RPMI7951 (cell line): ENCODE measurements at places on chromosomes 4 and X. TPM values are rescaled to one million over a fixed set of nuclear protein-coding genes. Genes with fewer than 3 reads are reported as not detected.

The LRCH2 gene
- total RNA-seq, result not detected in 2 replicates

The VSIG4 gene
- not detected in 2 replicates for total RNA-seq

The SUV39H1 gene
- 22.3 and 27.0 TPM in 2 replicates for total RNA-seq

The TRPC3 gene
- not detected in 2 replicates for total RNA-seq

The CPLX1 gene
- not detected in 2 replicates for total RNA-seq

The CDX4 gene
- not detected in 2 replicates for total RNA-seq

The EGFL6 gene
- total RNA-seq, result not detected in 2 replicates

The MAOA gene
- 0.29 and 0.72 TPM in 2 replicates for total RNA-seq

The CXCL1 gene
- 21.0 and 24.3 TPM in 2 replicates for total RNA-seq

The FHDC1 gene
- 0.36 and 0.49 TPM in 2 replicates for total RNA-seq

The LNX1 gene
- 5.0 and 5.3 TPM in 2 replicates for total RNA-seq

The TLR8 gene
- total RNA-seq, result not detected in 2 replicates

The SYTL5 gene
- total RNA-seq, result 4.2 and 4.3 TPM in 2 replicates

The CXorf65 gene
- total RNA-seq, result not detected in 2 replicates

The FSTL5 gene
- 13.2 and 16.3 TPM in 2 replicates for total RNA-seq

The NAA11 gene
- 0.36 and 1.1 TPM in 2 replicates for total RNA-seq

The GC gene
- not detected in 2 replicates for total RNA-seq

The ARHGAP24 gene
- 12.5 and 16.0 TPM in 2 replicates for total RNA-seq

The SSX2B gene
- total RNA-seq, result 2.5 and 3.7 TPM in 2 replicates

The GAGE12J gene
- total RNA-seq, result not detected in 2 replicates

The CD38 gene
- 0.10 and 0.12 TPM in 2 replicates for total RNA-seq

The VSIG1 gene
- total RNA-seq, result not detected in 2 replicates

The LUZP4 gene
- total RNA-seq, result 0.10 TPM in 1 of 2 replicates, not detected in the other

The CENPI gene
- 27.9 and 32.8 TPM in 2 replicates for total RNA-seq

The RNF150 gene
- total RNA-seq, result 0.68 and 0.96 TPM in 2 replicates

The SLC6A14 gene
- not detected in 2 replicates for total RNA-seq

The RRH gene
- not detected in 2 replicates for total RNA-seq

The NKX6-1 gene
- total RNA-seq, result 0.24 and 0.39 TPM in 2 replicates

The ITIH6 gene
- total RNA-seq, result 1.2 TPM in 2 replicates

The SSX2 gene
- total RNA-seq, result not detected in 2 replicates

The EDA2R gene
- 0.72 and 1.6 TPM in 2 replicates for total RNA-seq
